CD4-positive, alpha-beta T cell treated with Interleukin-15 for 4 hours (primary cell): ENCODE measurements at places on chromosomes 7 and 10.

DNA sequence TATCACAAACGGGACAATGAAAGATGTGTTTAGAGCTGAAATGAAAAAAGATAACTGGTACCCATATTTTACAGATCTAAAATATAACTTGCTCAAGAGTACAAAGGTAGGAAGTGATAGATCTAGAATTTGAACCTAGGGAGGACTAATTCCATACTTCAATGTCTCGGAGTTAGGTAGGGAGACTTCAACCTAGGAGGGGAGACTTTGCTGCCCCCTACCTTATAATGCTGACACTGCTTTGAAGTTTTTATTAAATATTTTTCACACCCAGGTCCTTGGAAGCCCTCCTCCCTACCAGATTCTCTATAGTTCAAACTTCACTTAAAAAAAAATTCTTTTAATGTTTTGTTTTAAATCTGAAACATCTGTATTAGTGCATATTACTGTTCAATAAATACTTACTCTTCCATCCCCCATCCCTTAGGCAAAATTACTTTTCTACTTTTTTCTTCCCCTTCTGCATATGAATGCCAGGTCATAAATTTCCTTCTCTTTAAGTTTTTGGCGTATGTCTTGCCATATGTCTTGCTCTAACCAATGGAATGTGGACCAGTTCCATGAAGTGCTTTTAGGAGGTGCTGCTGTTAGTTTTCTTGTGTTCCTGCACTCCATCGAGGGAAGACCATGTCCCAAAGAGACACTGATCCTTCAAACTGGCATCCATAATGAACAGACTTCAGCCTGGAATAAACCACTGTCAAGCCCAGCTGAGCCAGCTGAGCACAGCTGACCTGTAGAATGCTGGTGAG, 57.8 kb downstream of the MICU1 start:
- DNase-seq, result no peak

GRCh38 chr7:70492625-70493024, 639.3 kb upstream of the GALNT17 start:
- DNase-seq, result no peak

DNA sequence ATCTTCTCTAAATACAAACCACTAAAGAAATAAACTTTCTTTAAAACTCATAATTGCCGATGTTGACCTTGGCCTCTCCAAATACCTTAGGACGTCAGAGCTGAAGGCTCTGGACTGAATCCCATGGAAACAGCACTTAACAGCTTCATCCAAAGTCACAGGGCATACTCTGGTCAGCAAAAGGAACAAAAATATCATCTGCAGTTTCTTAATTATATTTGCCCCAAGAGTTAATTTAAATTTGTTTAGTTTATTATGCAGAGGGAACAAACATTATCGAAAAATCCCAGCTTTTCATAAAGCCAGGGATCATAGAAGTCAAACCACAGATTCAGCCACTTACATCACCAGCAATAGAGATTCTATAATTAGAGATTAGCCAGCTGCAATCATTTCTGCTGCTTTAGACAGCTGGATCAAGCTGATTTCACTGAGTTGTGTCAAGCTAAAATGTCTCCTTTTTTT, 20.5 kb upstream of the FAM13C start:
- no peak for DNase-seq

DNA sequence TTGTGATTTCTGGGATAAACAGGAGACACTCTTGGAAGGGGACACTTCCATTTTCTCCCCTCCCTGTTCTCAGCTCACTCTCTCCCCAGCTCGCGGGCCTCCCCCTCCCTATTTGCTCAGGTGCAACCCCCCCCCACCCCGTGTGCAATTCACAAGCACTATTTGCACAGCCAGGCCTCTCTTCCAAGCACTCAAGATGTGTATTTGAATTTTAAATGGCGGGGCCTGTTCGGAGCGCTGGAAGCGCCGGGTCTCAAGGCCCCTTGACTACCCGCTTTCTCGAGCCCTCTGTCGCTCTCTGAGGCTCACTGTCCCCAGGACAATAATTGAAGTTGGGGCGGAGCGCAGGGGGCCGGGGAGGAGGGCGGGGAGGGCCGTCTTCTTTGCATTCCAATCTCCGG, 7.8 kb downstream of the SHH start:
- DNase-seq, result no peak

DNA sequence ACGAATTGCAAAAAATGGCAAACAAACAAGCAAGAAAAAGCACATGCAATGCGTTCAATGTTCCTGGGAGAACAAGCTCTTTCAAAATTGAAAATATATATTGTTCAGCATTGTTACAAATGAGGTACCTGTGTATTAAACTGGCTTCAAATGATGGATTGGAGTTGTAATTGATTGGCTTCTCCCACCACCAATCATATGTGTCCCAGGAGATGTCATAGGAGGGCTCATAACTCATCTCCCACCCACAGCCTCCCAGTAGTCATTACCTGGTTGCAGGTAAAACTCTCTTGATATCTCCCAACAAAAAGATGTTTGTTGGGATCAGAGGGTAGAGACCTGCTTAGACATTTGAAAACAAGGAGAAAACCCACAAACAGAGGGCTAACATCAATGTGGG, 302.9 kb downstream of the BAMBI start:
- no peak for DNase-seq

- DNase-seq, result no peak
Observed at GRCh38 chr7:2953099-2953498, 90.6 kb downstream of the CARD11 start.

- no peak for DNase-seq
Observed at GRCh38 chr10:84552478-84552877, 224.1 kb downstream of the CCSER2 start.

DNA sequence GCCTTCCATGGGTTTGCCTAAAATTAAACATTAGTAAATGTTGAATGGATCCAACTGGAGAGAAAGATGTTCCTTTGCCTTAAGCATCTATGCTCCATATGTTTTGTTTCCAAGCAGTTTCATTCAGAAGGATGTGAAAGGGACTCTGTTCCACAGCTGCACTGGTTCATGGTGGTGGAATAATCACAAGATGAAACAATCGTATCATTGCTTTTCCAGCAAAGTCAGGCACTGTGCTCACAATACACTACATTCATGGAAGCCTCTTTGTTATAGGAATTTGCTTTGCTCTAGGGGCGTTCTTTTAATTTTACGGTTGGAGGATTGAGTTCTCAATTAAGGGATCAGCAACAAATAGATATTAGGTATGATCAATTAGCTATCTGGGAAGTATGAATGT, 33.8 kb downstream of the RAMP3 start:
- no peak for DNase-seq
